KBM-7 (cell line): ENCODE measurements at places on chromosomes 13 and 19.
A peak's percentile ranks its signal among the peaks of the same experiment; 100 is the strongest.

- DNase-seq: no peak
Observed at GRCh38 chr13:44160591-44161191, 212.9 kb upstream of the SERP2 start.

DNA sequence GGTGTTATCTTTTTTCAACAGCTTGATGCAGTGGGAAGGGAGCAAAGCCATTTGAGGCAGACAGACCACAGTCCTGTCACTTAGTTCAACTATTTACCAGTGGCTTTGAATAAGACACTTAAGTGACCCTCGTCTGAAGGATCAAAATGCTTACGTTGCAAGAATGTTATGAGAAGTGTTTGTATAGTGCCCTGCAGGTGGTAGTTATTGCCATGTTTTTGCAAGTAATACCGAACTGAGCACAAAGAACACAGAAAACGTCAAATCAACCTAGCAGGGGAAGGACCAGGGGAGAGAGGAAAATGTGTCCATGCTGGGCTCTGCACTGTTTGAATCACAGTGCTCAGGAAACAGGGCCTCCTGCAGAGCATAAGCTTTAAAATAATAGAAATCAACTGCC lies 2.8 kb downstream of the SOHLH2 start:
- no peak for DNase-seq

GRCh38 chr19:28878862-28879566 lies 333.9 kb downstream of the UQCRFS1 start:
- peak; percentile 45 for DNase-seq

DNA sequence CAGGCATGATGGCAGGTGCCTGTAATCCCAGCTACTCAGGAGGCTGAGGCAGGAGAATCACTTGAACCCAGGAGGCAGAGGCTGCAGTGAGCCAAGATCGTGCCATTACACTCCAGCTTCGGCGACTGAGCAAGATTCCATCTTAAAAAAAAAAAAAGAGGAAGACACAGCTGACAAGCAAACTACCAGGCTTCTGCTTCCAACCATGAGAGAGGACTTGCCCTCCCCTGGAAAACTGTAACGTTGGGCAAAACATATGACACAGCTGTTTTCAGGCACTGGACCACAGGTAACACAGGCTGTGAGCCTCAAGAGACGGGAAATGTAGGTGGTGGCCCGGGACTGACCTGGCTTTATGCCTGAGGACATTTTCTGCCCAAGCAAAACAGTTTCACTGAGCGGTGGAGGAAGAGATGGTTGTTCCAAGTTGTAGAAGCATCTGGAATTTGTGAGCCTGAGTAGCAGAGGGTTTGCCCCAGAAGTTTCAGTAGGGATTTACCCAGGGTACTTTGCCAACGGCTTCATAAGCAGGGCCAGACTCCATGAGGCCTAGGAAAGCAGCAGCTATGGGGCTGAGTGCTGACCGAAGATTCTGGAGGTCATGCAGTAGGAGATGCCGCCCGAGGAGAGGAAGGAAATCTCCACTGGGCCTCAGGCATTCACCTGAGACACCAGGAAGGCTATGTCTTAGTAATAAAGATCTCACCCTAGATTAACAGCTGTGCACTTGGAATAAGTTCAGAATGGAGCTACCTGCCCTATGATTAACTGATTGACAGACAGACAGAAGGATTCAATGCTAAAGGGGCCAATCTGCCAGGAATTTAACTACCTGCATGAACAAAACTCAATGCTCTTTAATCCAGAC lies 88.0 kb downstream of the ABCC4 start:
- DNase-seq: peak; percentile 50

DNA sequence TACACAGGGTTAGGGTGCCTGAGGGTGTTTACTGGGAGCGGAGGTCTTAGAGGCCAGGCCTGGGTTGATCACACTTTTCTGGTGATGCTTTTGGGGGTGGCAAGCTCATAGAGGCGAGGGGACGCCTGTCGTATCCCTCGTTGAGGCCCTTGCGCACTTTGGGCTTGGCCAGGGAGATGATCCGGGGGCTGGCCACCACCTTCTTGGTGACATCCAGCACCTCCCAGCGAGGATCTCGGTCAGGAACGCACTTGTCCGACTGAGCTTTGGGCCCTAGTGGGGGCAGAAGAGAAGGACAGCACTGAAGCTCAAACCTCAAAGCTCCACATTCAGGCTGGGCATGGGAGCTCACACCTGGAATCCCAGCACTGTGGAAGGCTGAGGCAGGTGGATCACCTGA lies 17.6 kb upstream of the MIER2 start:
- no peak for DNase-seq

GRCh38 chr13:103276775-103277498 lies 210.7 kb upstream of the SLC10A2 start:
- no peak for DNase-seq

GRCh38 chr19:43639519-43640423 lies at the start of gene CADM4:
CADM4 (minus strand) TSS chr19:43639850; CDS start chr19:43639790, 60 bp downstream.
- DNase-seq: no peak

- DNase-seq: no peak
Observed at GRCh38 chr19:45852983-45853382, 10.0 kb downstream of the SYMPK start.

GRCh38 chr13:70189981-70190380 lies 81.7 kb upstream of the KLHL1 start:
- DNase-seq: no peak

DNA sequence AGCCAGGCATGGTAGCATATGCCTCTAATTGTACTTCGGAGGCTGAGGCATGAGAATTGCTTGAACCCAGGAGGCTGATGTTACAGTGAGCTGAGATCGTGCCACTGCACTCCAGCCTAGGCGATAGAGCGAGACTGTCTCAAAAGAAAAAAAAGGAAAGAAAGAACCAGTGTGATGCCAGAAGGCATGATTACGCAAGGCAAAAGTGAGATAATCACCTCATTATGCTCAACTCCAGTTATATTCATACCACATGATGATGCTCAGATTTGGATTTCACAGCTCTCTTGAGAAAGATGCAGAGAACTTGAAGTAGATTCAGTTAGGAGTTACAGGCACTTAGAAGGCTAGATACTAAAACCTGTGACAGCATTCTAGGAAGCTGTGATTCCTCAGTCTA lies 21.8 kb downstream of the RCBTB1 start:
- no peak for DNase-seq

- no peak for DNase-seq
Observed at GRCh38 chr13:82116422-82116989, 1765.8 kb downstream of the SLITRK1 start.

GRCh38 chr19:30865511-30865910 lies 483.7 kb downstream of the TSHZ3 start:
- DNase-seq: no peak

DNA sequence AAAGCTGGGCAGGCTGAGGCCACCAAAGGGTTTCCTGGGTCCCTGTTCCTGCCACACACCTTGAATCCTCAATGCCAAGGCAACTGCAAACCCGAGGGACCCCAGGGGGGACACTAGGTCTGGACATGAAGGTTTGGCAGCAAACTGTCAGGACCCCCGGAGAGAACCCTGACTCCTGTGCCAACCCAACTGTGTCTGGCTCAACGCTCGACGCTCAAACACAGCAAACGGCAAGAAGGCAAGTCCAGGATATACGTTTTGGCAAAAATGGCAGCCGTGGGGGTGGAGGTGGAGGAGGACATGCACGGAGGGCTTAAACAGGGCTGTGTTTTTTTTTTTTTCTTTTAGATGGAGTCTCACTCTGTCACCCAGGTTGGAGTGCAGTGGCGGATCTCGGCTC lies 73.0 kb downstream of the GADD45B start:
- DNase-seq: no peak

- DNase-seq: peak; percentile 24
Observed at GRCh38 chr19:12092956-12093355, 28.4 kb downstream of the ZNF844 start.

GRCh38 chr19:4130744-4131438 lies 7.0 kb upstream of the MAP2K2 start:
- no peak for DNase-seq

GRCh38 chr19:52897138-52897935 lies at the start of gene ZNF320:
ZNF320 (minus strand) TSS chr19:52897635; CDS start chr19:52890255, 7,380 bp downstream.
- DNase-seq: no peak

DNA sequence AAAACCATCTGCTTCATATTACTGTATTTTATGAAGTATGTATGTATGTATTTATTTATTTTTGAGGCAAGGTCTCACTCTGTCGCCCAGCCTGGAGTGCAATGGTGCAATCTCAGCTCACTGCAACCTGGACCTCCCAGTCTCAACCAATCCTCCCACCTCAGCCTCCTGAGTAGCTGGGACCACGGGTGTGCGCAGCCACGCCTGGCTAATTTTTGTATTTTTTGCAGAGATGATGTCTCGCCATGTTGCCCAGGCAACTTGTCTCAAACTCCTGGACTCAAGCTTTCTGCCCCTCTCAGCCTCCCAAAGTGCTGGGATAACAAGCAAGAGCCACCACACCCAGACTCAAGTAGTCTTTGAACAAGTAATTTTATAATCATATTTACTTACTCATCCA lies 5.5 kb downstream of the KATNAL1 start:
- no peak for DNase-seq

DNA sequence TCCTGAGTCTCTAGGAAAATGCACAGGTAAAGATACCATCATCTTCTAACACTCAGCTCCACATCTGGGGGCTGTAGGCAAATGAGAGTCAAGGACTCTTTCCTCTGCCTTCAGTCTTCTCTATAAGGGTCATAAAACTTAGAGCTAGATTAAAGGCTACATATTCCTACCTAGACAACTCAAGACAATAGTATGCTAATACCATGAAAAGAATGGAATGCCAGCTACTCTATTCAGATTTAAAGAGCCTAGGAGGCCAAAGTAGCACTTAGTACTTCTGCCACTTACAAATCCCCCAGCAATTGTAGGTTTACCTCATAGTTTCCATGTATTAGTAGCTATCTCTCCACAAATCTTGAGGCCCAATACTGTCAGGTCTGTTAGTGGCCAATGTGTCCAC lies 453.0 kb downstream of the SLITRK5 start:
- DNase-seq: no peak

DNA sequence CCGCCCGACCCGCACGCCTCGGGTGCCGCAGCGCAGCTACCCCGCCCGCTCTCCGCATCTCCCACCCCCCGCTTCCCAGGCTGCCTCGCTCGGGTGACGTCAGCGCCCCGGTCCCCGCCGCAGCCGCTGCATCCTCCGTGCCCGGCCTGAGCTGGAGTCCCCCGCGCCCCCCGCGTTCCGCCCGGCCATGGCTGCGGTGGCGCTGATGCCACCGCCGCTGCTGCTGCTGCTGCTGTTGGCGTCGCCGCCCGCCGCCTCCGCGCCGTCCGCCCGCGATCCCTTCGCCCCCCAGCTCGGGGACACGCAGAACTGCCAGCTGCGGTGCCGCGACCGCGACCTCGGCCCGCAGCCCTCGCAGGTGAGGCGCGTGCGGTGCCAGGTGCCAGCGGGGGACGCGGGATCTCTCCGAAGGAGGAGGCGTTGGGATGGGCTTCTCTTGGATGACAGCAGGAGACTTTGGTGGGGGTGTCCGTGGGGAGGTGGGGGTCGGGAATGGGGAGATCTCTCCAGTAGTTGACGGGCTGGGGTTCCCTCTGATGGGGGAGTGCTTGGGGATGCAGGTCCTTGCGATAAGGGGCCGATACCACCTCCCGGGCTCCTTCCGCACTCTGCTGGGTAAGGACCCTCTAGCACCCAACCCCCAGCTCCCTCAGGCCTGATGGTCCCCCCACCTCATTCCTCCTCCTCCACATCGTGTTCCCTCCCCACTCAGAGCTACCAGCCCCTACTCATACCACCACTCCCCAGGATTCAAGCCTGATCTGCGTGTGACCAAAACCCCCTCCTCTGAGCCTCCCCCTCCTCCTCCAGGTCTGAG lies at the start of gene TMEM59L:
Gene TMEM59L (plus strand): TSS at position 99 of the 817 bp plus-strand sequence. CDS start 89 bp downstream, at position 188.
- DNase-seq: no peak

GRCh38 chr13:36418022-36418805 lies 14.1 kb upstream of the CCNA1 start:
- DNase-seq: peak; percentile 91

GRCh38 chr19:15837221-15837731 lies 21.8 kb upstream of the OR10H1 start:
- DNase-seq: no peak

GRCh38 chr13:48155848-48156247 lies 60.9 kb upstream of the MED4 start:
- DNase-seq: peak; percentile 85

DNA sequence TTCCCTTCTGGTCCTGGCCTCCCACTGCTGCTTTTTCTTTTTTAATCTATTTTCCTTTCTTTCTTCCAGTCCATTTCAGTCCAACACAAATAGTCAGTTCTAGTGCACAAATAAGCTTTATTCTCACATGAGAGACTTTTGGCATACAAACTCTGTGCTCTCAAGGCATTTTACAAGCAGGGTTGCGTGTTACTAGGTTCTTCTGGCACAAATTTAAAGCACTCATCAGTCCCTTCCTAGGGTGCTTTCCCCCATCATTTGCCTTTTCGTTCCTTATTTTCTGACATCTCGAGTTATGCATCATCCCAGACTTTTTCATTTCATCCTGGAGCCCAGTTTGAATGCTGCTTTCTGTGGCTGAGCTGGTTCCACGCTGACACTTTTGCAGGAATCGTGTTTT lies 29.8 kb upstream of the IL17D start:
- no peak for DNase-seq

- DNase-seq: no peak
Observed at GRCh38 chr13:91056746-91057145, 290.7 kb upstream of the MIR17HG start.

- no peak for DNase-seq
Observed at GRCh38 chr19:24081056-24081455, 5.9 kb upstream of the ZNF254 start.

- no peak for DNase-seq
Observed at GRCh38 chr13:51843529-51843928, 1.4 kb downstream of the TMEM272 start.

DNA sequence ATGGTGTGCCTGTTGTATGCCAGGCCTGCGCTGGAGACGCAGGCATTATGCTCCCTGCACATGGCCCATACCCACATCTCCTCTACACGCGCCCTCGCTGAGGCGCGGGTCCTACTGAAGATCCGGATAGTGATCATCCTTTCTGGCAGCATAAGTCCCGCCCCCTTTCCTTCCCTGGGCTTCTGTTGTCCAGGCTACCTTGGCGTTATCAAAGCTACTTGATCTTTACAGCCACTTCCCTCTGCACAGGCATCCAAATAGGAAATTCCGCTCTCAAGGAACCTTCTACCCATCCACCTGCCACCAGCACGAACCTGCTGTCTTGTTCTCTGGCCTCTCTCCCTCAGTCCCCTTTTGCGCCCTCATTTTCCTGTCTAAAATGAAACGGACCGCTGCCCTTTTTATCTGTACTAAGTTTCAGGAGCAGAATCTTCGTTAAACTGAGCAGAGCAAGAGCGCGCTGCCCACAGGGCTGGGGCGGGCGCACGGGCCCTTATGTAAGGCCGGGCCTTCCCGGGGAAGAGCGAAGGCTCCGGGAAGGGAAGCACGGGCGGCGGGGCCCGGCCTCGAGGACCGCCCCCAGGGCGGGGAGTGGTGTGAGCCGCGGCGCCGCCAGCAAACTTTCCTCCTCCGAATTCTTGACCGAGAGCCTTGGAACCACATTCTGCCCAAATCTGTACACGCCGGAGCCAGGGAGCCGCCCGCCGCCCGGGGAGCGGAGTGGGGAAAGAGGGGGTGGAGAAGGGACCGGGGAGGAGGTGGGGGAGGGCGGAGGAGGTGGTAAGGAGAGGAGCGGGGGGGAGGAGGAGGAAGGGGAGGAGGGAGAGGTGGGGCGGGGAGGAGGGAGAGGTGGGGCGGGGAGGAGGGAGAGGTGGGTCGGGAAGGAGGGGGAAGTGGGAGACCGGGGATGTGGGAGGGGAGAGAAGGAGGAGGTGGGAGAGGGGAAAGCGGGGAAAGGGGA lies 920 bp upstream of the UBE2L5 start:
- DNase-seq: peak; percentile 77

- no peak for DNase-seq
Observed at GRCh38 chr19:5648464-5648863, 25.6 kb downstream of the SAFB start.
